ENCODE measurements at places on chromosomes 3 and 15.

DNA sequence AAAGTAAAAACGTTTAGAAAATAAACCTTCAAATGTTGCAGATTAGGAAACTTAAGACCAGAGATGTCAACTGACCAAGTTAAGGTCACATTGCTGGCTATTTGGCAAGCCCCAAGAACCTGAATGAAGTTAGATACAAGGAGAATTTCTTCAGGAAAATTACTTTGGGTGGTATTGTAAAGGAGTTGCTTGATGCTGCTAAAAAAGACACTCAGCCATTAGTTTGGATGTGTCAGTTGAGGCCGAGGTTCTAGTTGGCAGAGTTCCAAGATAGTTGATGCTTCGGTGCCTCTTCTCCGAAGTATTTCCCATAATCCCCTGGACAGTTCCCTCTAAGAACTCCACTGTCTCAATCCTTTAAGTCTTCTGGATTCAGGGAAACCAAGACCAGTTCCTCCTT, 24.3 kb downstream of the SIAH2 start:
- DNase-seq, result no peak

GRCh38 chr3:161310649-161311423, 60.5 kb downstream of the SPTSSB start:
- DNase-seq, result no peak

DNA sequence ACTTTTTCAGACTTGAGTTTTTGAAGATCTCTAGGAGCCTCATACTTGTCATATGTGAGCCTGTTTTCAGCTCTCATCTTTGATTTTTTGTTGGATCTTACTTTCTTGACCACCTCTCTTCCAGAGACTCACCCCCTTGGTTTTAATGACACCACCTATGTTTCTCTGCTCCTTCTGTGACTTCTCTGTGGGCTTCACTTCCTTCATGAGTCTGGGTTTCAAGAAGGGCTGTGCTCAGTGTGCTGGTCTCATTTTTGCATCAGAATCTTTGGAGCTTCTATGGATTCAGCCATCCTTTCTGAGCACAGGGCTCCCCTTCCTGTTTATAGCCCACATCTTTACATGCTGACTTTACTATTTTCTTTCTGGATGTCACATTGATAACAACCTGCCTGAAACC, 17.7 kb downstream of the PPM1L start:
- DNase-seq, result no peak

DNA sequence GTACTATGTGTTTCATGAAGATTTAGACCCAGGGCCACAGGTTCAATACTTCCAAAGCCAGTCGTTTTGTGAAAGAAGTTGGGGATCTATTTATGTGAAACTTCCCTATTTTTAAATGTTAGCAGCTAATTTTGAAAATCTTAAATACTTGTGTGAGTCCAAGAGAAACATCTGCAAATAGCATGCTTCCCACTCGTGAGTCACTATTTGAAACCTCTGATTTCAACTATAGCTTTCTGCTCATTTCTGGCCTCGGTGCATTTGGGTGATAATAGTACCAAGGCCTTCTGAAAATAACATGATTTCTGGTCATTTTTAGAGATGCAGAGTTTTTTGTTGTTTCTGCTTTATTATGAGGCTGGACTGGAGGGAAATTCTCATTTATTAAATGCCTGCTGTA, 110.0 kb downstream of the OPA1 start:
- no peak for DNase-seq

DNA sequence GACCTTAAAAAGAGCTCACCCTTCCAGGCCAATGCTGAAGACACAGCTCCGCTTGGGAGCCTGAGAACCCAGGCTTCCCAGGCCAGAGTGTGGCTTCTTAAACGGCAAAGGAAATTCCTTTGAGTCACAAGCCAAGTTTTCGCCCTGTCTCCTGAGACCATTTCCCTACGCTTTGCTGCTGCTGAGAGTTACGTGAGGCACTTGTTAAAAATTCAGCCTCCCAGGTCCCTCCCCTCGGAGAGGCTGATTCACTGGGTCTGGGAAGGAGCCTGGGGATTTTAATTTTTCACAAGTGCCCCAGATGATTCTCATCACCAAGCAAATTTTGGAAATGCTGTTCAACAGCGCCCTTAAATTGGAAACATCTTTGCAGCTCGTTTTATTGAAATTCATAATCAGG, 25.5 kb downstream of the RLBP1 start:
- DNase-seq, result no peak

- no peak for DNase-seq
Observed at GRCh38 chr3:51673181-51673801, 2.2 kb downstream of the TEX264 start.

DNA sequence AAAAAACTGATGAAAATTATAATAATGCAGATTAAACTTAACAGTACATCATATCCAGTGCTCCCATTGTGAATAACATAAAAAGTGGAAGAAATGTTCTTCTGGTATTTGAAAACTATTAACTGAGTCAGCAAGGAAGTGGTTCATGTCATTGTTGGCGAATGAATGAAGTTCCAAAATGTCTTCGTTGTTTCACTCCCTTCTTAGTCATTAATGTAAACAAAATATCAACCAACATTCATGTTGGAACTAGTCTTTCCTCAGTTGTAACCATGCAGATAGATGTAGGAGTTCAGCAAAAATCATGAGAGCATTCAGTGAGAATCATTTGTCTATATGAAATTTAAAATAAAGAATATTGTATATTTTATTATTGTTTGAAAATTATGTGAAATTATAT, 44.1 kb upstream of the ICE2 start:
- DNase-seq, result no peak

DNA sequence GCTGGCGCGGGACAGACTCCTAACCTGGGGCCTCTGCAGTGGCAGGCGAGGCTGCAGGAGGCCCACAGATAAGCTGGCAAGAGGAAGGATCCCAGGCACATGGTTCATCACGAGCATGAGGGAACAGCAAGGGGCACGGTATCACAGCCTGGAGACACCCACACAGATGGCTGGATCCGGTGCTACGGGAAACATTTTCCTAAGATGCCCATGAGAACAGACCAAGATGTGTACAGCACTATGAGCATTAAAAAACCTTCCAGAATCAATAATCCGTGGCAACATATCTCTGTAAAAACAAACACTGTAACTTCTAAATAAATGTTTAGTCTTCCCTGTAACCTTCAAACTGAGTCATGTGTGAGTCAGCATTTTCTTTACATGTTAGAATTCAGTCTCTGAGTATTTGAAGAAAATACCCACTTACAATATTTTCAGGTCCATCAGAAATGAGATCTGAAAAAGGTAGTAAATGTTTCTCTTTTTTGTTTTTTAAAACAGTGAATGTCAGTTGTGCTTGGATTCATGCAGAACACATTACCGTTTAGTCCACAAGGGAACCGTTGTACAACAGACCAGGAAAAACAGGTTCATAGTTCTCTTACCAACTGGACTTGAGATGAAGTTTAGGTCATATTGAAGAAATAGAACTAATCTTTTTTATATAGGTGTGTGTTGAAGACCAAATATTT, 75.9 kb downstream of the BOC start:
- DNase-seq, result no peak
